ENCODE measurements at places on chromosomes 13 and 19.

GRCh38 chr13:113746671-113747070 lies 12.4 kb upstream of the TMEM255B start:
- no peak for DNase-seq

GRCh38 chr13:111562716-111563115 lies 242.3 kb downstream of the TEX29 start:
- no peak for DNase-seq

DNA sequence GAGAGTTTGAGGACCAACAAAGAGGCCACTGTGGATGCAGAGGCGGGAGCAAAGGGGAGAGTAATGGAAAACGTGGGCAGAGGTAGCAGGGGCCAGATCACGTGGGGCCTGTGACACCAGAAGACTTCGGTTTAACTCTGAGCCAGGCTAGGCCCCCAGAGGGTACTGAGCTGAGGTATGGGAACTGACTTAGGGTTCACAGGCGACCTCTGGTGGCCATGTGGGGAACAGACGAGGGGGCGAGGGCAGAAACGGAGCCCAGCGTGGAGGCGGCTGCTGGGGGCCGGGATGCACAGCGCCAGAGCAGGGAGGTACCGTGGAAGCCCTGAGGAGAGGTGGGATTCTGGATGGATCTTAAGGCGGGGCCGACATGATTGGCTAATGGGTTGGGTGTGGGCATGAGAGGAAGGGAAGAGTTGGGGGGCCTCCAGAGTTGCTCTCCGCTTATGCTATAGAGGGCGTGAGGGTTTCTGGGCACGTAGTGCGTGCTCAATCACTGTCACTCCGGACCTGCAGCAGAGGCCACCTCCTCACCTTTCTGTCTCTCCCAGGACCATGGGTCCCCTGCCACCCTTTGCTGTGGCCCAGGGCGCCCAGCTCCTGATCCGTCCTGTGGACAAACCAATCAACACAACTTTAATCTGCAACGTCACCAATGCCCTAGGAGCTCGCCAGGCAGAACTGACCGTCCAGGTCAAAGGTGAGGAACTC lies 13.7 kb downstream of the PVR start:
- peak; percentile 50 for DNase-seq

DNA sequence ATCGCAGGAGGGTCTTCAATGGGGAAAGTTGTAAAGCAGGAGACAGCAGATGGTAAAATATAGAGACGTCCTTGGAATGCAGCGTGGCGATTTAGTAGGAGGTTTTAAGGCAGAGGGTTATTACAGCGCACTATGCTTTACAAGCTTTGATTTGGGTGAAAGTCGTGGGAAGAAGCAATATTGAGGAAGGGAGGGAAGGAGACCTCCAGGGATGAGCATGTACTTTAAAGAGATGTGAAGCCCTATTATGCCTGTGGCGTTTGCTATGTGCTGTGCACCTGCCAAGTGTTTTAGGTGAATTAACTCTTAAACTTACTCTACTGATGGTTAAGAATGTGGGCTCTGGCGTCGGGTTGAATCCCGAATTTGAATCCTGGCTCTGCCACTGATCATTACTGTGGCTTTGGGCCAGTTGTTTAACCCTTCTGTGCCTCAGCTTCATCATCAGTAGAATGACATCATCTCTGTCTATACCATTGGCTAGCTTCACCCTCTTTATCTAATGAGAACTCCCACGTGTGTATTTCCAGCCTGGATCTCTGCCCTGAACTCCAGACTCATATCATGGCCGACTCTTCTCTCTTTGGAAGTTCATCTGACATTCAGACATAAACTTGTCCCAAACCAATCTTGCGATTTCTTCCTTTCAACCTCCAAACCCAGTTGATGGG lies 583 bp downstream of the CCDC61 start:
- no peak for DNase-seq

- DNase-seq: no peak
Measured at GRCh38 chr19:1992759-1993260, 22.7 kb downstream of the BTBD2 start.

- DNase-seq: no peak
Measured at GRCh38 chr13:32878163-32878562, 138.1 kb upstream of the KL start.

GRCh38 chr13:22505489-22505888 lies 675.3 kb upstream of the SGCG start:
- DNase-seq: no peak

DNA sequence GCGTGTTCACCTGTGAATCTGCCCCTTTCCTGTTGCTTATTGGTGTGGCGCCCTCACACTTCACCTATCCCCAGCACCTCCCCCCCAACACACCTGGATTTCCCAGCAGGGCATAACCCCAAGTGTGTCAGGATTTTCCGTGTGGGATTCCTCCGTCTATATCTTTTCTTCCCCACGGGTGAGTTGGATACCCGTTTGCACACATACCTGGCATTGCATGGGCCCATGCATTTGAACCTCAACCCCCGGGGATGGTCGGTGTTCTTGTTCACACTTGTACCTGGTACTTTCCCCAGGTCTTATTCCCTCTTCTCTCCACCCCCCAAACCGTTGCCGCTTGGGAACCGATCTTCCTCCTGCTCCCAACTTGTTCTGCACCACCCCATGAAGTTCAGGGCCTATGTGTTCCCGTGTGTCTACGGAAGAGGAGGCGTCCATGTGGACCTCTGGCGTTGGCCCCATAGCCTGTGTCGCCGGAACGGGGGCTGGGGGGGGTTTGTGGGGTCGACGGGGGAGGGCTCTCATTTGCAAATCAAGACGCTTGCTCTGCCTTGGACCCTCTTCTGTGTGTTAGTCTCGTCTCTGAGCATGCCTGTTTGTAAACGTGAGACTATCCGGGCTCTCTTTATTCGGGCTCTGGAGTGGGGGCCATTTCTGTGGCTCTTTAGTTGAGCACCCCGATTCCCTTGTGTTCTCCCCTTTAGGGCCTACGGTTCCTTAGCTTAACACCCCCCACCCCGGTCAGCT lies 1.7 kb downstream of the PRR12 start:
- DNase-seq: no peak

- DNase-seq: no peak
Measured at GRCh38 chr19:46919324-46919723, 58.5 kb downstream of the ARHGAP35 start.

- no peak for DNase-seq
Measured at GRCh38 chr13:97896446-97896845, 57.0 kb upstream of the IPO5 start.

GRCh38 chr19:39328046-39328705 lies 7.5 kb upstream of the LRFN1 start:
- DNase-seq: peak; percentile 79

GRCh38 chr19:7550987-7551761 lies 15.7 kb downstream of the PNPLA6 start:
- peak; percentile 58 for DNase-seq

- no peak for DNase-seq
Measured at GRCh38 chr19:5231857-5232678, 108.5 kb downstream of the PTPRS start.

DNA sequence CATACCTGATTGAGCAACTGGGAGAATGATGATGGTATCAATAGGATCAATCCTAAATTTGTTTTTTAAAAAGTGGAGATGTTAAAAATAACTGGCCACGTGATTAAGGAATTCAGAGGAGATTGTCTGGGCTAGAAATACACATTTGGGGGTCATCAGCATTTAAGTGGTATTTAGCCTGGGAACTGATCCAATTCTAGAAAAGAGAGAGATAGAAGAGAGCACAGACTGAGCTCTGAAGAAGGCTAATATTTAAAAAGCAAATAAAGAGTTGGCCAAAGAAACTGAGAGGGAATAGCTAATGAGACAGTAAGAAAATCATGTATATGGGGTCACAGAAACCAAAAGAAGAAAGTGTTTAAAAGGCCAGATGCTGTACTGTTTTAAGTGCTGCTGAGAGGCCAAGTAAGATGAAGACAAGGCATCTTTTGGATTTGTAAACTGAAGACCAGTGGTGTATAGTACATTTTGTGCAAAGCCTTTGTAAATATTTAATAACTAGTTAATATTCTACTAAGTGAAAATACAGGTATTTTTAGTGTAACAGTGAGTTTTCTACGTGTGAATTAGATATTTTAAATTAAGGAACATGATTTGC lies 40.2 kb downstream of the UBL3 start:
- no peak for DNase-seq

DNA sequence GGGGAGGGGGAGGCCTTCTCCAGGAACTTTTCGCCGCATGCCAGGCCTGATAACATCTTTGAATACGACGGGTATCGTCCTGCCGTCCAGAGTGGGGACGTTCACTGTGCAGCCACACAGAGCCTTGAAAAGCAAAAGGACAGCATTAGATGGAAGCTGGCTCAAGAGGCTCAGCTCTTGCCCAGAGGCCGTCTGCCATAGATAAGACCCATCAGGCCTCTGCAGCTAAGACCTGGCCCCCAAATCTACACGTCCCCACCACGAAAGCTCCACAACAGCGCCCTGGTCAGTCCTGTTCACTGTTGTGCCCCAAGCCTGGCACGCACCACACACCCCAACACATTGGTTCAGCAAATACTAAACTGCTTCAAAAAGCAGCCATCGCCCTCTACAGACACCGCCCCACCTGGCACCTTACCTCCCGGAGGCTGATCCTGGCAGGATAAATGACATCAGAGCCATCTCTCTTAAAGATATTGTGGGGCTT lies 2.1 kb downstream of the DNAJB1 start:
- DNase-seq: no peak

- no peak for DNase-seq
Measured at GRCh38 chr19:3547767-3548282, 8.9 kb downstream of the TEKTIP1 start.

- DNase-seq: no peak
Measured at GRCh38 chr13:34901572-34901971, 40.5 kb upstream of the NBEA start.

- no peak for DNase-seq
Measured at GRCh38 chr19:46635920-46636761, at the start of gene GNG8. TSS of gene GNG8 (minus strand) at chr19:46636202. CDS start at chr19:46634682, 1,520 bp downstream.

- DNase-seq: no peak
Measured at GRCh38 chr13:95552208-95552538, 347 bp upstream of the CLDN10 start.

GRCh38 chr19:50178859-50179537 lies 15.9 kb upstream of the IZUMO2 start:
- no peak for DNase-seq

Measured in CD4-positive, alpha-beta T cell (primary cell).